SJSA1 (cell line): ENCODE measurements at places on chromosomes 3 and 15. TPM values are rescaled to one million over a fixed set of nuclear protein-coding genes. Genes with fewer than 3 reads are reported as not detected.

IRAK2 gene
- total RNA-seq = 2.8 and 4.7 TPM in 2 replicates

REC114 gene
- not detected in 2 replicates for total RNA-seq

TLR9 gene
- total RNA-seq = not detected in 2 replicates

TMC3 gene
- 0.03 TPM in 1 of 2 replicates, not detected in the other for total RNA-seq

DNA sequence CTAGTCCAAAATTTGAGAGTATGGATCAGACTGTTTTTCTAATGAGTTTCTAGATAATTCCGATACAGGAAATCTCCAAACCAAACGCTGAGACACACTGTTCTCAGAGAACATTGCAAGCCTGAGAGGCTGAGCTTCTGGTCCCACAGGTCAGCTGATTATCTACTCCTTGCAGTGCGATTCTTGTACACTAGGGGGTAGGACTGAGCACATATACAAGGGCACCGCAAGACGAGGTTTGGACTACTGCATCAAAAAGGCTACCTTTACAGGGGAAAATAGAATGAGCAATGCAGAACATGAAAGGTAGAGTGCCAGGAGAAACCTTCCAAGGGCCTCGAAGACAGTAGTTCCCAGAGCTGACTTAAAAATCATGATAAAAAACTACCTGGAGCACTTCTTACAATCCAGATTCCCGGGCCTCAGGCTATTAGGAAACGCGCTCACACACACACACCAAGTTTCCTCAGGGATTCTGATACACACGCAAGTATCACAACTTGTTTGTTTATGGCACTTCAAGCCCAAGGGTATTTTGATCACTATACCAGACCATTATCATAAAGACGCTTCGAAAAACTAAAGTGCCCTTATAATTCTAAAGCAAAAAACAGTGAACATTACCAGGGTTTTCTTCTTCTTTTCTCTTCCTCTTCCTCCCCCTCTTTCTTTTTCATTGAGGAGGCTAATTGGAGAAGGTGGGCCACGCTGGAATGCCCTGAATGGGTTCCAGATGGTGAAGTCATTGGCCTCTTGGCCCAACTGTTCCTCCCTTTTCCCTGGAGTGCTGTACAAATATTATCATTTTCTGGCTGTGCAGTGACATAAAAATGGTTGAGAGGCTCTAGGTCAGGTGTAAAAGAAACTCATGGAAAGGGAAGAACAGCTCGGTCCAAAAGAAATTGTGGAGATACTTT, 61.8 kb downstream of the SLC12A8 start:
- peak overlapping the region; percentile 73 for H3K27ac ChIP-seq
- peaks cover 39% of the 10 kb centered on the region for H3K4me1 ChIP-seq
- H3K27me3 ChIP-seq = no peaks in the 10 kb centered on the region
- DNase-seq = no peak
- H3K4me3 ChIP-seq = no peak overlapping the region
- H3K36me3 ChIP-seq = no peaks in the 10 kb centered on the region

DNA sequence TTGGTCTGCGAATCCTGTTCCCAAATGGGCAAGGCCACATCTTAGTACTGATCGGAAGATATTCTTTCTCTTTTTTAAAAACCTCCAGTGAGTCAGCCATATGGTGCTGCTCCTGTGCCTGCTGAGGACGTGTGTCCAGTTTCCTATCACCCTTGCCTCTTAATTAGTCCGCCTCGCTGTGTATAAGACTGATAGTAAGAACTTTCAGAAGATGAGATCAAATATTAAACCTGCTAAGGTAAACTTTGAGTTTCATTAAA, 612 bp downstream of the UBA5 start:
- H3K4me3 ChIP-seq = peak overlapping the region; percentile 81
- no peaks in the 10 kb centered on the region for H3K27me3 ChIP-seq
- no peaks in the 10 kb centered on the region for H3K36me3 ChIP-seq
- DNase-seq = no peak

GRCh38 chr3:36893137-36893557, 51.7 kb downstream of the TRANK1 start:
- H3K27ac ChIP-seq = peak overlapping the region; percentile 12; the same call in 1 of the 2 replicates
- no peak overlapping the region for H3K4me3 ChIP-seq
- no peaks in the 10 kb centered on the region for H3K4me1 ChIP-seq
- H3K36me3 ChIP-seq = no peaks in the 10 kb centered on the region
- peak; percentile 19 for DNase-seq
- H3K27me3 ChIP-seq = no peaks in the 10 kb centered on the region

DNA sequence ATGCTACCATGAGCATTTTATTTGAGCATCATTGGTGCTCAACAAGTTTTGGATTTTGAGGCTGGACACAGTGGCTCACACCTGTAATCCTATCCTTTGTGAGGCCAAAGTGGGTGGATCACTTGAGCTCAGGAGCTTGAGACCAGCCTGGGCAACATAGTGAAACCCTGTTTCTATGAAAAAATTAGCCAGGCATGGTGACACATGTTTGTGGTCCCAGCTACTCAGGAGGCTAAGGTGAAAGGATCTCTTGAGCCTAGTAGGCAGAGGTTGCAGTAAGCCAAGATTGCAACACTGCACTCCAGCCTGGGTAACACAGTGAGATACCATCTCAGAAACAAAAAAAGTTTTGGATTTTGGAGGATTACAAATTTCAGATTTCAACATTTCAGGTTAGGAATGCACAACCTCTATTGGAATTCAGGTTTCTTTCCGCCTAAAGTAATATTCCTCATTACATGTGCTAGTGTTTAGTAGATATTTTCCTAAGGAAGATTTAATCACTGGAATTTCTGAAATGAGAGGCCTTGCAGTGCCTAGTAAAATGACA, 27.6 kb downstream of the CNOT10 start:
- no peak overlapping the region for H3K27ac ChIP-seq
- H3K27me3 ChIP-seq = no peaks in the 10 kb centered on the region
- peaks cover 48% of the 10 kb centered on the region for H3K36me3 ChIP-seq
- no peaks in the 10 kb centered on the region; the same call in 1 of the 2 replicates for H3K4me1 ChIP-seq

MYL3 gene
- total RNA-seq = not detected in 2 replicates

KCNMB2 gene
- total RNA-seq = not detected in 2 replicates

GADL1 gene
- 0.13 TPM in 1 of 2 replicates, not detected in the other for total RNA-seq

GRCh38 chr3:42182555-42182954, 83.4 kb downstream of the CCK start:
- no peak for DNase-seq
- peaks cover 8% of the 10 kb centered on the region; the same call in 1 of the 2 replicates for H3K4me1 ChIP-seq
- H3K36me3 ChIP-seq = no peaks in the 10 kb centered on the region; the same call in 1 of the 2 replicates

- no peaks in the 10 kb centered on the region for H3K27me3 ChIP-seq
- no peaks in the 10 kb centered on the region; the same call in 1 of the 2 replicates for H3K4me1 ChIP-seq
- no peak overlapping the region for H3K4me3 ChIP-seq
- peaks cover 39% of the 10 kb centered on the region for H3K36me3 ChIP-seq
- DNase-seq = no peak
Observed at GRCh38 chr3:124969190-124969589, 34.6 kb upstream of the MUC13 start.

SGO1 gene
- total RNA-seq = 11.7 and 22.5 TPM in 2 replicates

CAMK1 gene
- total RNA-seq = 10.0 and 11.8 TPM in 2 replicates

ZNF620 gene
- 0.69 and 2.4 TPM in 2 replicates for total RNA-seq

GOLGA6D gene
- total RNA-seq = not detected in 2 replicates

DNA sequence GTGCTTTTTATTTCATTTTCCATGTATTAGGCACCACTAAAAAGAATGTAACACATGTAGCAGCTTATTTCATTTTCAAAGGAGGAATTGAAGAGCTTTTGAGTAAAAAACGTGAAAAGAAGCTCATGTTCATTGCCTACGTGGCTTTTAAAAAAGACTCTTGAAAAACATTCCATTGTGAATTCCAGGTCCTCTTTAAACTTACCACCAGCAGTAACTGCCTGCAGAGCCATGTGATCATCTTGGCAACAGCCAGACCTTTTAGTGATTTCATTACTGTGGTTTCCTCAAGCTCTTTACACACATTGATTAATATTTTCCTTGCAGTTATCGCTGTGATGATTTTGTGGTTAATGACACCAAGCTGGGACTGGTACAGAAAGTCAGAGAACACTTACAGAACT, 43.8 kb upstream of the FBXL22 start:
- no peak overlapping the region for H3K4me3 ChIP-seq
- H3K4me1 ChIP-seq = peaks cover 21% of the 10 kb centered on the region
- no peaks in the 10 kb centered on the region for H3K27me3 ChIP-seq
- peak; percentile 55 for DNase-seq
- peak overlapping the region; percentile 75 for H3K27ac ChIP-seq

GRCh38 chr15:29102911-29103823, 166.5 kb downstream of the NSMCE3 start:
- H3K4me1 ChIP-seq = no peaks in the 10 kb centered on the region
- no peaks in the 10 kb centered on the region for H3K27me3 ChIP-seq
- H3K27ac ChIP-seq = no peak overlapping the region
- no peak for DNase-seq
- H3K36me3 ChIP-seq = peaks cover 18% of the 10 kb centered on the region
- no peak overlapping the region for H3K4me3 ChIP-seq

PLS1 gene
- total RNA-seq = 5.2 and 5.4 TPM in 2 replicates

CDHR4 gene
- not detected in 2 replicates for total RNA-seq

CAND2 gene
- total RNA-seq = 0.87 and 1.5 TPM in 2 replicates

TRIM42 gene
- not detected in 2 replicates for total RNA-seq

DNA sequence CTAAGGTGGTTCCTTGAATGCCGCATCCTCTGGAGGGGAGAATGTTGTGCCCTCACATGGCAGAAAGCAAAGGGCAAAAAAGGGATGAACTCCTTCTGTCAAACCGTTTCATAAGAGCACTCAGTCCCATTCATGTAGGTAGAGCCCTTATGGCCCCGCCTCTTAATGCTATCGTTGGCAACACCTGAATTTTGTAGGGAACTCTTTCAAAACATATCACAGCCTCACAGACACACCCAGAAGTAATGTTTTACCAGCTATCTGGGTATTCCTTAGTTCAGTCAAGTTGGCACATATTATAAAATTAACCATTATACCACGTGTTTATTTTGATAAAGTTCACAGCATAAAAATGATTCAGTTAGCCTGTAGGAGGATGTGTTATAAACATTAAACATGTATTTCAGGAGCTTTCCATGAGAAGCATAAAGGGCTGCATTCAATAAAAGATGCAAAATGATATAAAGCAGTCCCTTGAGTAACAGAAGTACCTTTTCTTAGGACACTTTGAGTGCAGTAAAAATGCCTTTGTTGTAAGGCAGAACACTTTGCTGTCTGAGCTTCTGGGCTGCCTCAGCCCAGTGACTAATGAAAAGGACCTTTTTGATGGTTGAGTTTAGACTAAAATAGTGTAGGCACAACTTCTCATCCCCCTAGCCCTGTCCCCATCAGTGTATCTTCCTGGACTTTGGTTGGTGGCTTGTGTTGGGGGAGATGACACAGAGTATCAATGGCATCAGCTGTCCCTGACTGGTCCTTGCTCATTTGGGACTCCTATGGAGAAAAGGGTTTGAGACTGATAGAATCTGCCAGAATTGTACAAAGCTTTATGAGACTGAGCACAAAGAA, 263.5 kb upstream of the TPRG1 start:
- H3K27me3 ChIP-seq = no peaks in the 10 kb centered on the region
- no peak overlapping the region for H3K4me3 ChIP-seq
- peaks cover 18% of the 10 kb centered on the region for H3K4me1 ChIP-seq
- H3K36me3 ChIP-seq = peaks cover 18% of the 10 kb centered on the region; the same call in 1 of the 2 replicates
- no peak for DNase-seq
- no peak overlapping the region for H3K27ac ChIP-seq

CCDC13 gene
- total RNA-seq = 0.39 and 1.0 TPM in 2 replicates

GRCh38 chr15:32029409-32029861, 880 bp upstream of the CHRNA7 start:
- H3K36me3 ChIP-seq = no peaks in the 10 kb centered on the region
- peaks cover 56% of the 10 kb centered on the region for H3K27me3 ChIP-seq
- DNase-seq = peak; percentile 10
- no peak overlapping the region for H3K27ac ChIP-seq

DNA sequence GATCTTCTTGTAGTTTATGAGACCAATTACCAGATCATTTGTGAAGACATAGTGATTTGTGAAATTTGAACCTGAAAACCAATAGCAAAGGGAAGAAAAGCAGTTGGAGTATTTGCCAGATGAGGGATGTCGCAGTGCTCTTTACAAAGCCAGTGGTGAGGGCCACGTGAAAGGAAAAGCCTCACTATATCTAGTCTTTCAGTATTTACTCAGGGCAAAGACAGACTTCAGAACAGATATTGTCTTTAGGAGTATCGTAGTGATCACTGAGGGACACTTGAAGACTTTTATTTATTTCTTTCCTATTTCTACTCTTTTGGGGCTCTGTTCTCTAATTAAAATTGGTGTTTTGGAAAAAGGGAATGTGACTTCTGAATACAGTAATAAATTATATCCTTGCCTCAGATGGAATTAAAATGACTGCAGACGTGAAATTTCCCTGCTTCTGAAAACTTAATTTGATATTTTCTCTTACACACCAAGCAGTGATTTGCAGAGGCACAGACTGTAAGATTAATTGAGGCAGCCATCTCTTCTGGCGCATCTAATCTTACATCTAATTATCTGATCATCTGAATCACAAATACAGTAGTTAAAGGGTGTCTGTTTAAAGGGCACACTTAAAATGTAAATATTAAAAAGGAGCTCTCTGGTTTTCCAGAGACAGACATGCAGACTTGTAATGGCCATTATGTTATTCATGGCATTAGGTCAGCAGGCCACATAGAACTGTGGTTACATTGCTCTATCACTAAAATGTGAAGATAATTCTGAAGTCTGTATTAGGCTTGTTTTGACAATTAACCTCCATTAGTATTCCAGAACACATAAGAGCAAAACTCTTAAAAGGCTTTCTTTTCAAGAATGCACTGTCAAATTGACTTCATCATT, 193.0 kb upstream of the GOLIM4 start:
- no peaks in the 10 kb centered on the region for H3K4me1 ChIP-seq
- no peak overlapping the region for H3K4me3 ChIP-seq
- no peak for DNase-seq
- no peaks in the 10 kb centered on the region for H3K36me3 ChIP-seq
- no peak overlapping the region for H3K27ac ChIP-seq

DNA sequence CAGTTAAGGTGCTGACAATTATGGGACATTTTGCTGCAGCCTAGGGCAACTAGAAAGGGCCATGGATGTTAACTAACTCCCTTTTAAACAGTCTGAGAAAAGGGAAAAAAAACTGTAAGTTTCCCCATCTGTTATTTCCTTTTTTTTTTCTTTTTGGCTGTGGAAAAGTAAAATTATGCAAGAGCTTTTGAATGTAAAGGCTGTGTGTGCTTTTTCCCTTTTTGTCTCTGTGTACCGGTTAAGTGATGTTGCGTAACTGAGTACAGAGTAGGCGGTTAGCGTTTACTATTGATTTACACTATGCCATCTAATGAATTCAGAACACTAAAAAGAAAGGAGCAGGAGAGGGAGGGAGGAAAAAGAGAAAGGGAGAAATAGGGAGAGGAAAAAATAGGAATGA, 403.6 kb downstream of the TIGIT start:
- no peaks in the 10 kb centered on the region for H3K27me3 ChIP-seq
- no peak overlapping the region for H3K4me3 ChIP-seq
- no peak for DNase-seq
- H3K27ac ChIP-seq = no peak overlapping the region

DZIP1L gene
- total RNA-seq = 18.1 and 24.0 TPM in 2 replicates

MCTP2 gene
- total RNA-seq = 0.18 and 0.72 TPM in 2 replicates

GRCh38 chr3:172688588-172688987, 22.3 kb downstream of the NCEH1 start:
- peaks cover 8% of the 10 kb centered on the region; the same call in 1 of the 2 replicates for H3K36me3 ChIP-seq
- no peak overlapping the region for H3K4me3 ChIP-seq
- DNase-seq = no peak
- no peaks in the 10 kb centered on the region for H3K27me3 ChIP-seq

NR2E3 gene
- not detected in 2 replicates for total RNA-seq

GRCh38 chr15:77580996-77581682, 51.6 kb downstream of the LINGO1 start:
- no peak overlapping the region for H3K4me3 ChIP-seq
- no peaks in the 10 kb centered on the region for H3K4me1 ChIP-seq
- no peaks in the 10 kb centered on the region for H3K36me3 ChIP-seq
- no peaks in the 10 kb centered on the region for H3K27me3 ChIP-seq
- DNase-seq = no peak
